SIG-M5 (cell line): ENCODE measurements at places on chromosomes 12 and 14.

- DNase-seq, result peak; percentile 1
Measured at GRCh38 chr14:76953311-76953945, 75.1 kb downstream of the IRF2BPL start.

DNA sequence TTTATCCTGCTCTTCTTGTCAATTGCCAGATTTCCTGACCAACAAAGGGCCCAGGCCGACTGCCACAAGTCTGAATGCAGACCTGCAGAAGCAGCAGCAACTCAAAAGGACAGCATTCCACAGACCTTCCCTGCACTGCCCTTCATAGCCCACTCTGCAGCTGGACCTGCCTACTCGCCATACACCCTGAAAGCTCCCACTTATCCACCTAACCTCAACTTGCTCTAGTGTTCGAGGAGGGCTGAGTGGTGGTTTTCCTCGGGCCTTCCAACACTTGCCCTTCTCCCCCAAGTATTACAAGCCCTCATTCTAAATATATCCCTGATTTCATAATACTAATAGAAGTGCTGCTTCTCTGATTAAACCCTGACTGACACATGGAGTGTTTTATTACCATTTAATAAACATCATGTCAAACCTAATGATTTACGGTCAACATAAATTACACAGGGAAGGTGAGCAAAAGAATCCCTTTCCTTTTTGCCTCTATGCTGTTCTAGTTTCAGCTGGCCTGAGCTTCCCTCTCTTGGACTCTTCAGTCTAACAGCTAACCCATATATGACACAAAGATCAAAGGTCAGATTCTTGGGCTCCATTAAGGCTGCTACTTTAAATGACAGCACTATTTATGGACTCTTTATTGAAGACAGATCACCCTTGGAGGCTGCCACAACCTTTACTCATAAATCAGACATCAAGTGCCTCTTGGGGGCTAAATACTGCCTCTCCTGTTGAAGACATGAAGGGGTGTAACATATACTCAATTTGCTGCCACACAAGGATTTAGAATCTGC, 1546.9 kb upstream of the TMEM132C start:
- DNase-seq, result no peak

DNA sequence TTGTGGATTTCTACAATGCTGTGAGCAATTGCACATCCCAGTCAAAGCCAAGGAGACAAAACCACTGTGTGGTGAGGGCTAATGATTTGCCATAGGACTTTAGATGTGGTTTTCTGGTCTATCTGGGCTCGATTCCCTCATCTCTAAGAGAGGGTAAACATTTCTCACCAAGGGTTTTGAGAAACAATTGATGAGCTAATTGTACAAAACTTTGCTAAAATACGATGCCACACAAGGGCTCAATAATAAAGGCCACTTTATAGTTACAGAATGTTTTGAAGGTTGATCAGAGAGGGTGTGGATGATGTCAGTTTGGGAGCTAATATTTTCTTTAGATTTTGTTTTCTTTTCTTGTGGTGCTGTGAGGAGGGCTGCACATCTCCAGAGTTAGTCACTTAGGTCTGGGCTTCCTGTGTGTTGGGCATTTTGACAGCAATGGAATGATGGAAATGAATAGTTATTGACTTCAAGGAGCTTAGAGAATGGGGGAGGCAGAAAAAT, 60.8 kb upstream of the SLC38A4 start:
- DNase-seq, result no peak

DNA sequence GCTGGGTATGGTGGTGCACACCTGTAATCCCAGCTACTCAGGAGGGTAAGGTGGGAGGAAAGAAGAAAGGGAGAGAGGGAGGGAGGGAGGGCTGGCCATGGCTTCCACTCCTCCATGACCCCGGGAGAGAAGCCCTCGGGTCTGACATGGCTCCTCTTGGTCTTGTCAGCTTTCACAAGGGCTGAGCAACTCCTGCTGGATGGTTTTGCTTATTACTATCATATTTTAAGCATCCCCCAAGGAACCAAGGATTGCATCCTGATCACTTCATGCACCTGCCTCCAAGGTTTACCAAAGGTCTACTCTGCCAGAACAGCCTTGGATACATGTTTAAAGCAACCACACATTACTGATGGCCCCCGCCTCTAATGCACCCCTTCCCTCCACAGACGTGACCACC, 28.0 kb upstream of the NCOR2 start:
- no peak for DNase-seq

DNA sequence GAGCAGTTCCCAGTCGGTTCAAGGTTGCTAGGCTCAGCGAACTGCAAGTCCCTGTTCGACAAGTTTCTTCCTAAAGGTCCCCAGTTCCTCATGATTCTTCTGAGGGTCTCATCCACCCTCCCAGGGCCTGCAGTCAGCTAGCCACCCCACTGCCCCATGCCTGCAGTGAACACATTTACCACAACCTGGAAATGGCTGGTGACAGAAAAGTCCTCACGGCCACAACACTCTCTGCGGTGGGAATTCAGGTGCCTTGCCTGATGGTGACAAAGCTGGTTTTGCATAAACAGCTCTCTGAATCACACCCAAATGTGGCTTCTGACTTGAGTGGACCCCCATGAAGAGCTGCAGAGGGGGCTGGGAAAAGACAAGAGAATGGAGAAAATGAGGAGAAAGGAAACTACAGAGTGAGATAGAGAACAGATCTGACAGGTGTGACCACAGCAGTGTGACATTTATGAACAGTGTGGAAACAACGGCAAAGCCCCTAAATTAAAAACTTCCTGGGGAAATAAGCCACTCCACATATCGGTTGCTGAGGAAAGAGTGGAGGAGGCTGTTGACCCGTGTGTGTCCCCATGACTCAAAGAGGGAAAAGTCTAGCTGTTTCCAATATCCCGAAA, 1.3 kb upstream of the CD27 start:
- DNase-seq, result no peak

DNA sequence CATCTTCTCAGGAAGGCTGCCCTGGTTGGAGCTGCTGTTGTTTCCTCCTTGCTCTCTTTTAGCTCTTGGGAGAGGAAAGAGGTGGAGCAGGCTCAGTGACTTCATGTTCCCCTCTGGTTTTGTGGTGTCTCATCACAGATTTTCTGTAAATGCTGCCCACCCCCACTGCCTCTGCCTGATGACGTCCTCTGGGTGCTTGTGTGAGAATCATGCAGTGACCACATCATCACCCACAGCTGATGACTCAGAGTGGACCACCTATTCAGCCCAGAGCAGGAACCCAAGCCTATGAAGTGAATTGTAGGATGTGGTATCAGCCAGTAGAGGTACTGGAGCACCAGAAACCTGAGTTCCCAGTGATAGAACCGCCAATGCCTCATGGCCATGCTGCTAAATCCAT, at the start of gene GZMB:
TSS of gene GZMB (minus strand) at position 33 of the 400 bp plus-strand sequence. CDS start at position 3, 30 bp downstream.
- no peak for DNase-seq

DNA sequence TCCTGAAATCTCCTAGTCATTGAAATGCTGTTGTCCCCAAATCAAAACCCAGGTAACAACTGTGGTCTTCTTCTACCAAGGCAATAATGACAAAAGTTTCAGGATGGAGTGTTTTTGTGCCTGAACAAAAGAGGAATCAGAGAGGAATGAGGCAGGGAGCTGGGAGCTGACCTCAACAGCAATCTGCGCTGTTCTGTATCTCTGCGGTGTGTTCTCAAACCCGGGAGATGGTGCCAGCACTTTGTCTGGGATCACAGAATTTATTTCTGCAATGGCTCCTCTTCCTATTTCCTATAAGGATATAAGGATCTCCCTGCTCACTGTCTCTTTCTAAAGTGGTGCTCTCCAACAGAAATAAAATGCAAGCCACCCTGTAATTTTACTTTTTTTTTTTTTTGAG, 449 bp upstream of the GLT8D2 start:
- DNase-seq, result no peak

DNA sequence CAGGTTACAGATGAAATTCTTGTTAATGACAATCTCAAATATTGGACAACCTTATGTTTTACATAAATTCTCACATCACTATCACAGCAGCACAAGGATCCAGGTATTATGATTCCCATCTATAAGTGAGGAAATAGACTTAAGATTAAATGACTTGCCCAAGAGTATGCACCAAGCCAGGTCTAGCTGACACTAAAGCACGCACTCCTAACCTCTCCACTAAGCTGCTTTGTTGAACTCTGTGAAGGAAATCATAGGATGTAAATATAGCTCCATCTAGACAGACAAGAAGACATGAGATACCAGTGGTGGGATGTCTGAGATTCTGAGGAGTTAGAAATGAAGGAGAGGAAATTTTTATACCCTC, 87.9 kb downstream of the PHLDA1 start:
- no peak for DNase-seq

DNA sequence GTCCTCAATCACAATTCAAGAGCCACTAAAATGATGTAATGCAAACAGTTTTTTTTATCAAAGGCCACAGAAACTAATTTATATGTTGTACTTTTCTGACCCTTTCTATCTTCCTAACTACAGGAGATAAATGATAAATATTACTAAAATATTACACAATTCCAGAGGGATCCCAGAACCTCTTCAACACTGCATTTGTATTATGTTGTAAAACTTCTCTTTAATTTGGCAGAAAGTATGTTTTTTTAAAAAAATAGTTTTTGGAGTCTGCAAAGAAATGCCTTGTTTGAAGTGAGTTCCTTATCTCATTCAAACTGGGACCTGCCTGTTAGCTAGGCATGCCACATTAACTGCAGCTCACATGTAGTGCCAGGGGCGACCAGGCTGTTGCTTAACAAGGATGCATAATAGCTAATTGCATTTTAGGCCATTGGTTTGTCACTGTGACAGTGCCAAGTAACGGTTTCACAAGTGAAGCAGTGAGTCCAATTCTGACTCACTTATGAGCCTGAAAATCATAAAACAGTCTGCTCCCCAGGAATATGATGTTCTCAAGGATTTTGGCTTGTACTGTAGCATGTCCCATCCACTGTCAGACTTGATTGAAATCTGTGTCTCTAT, 266.9 kb downstream of the KTN1 start:
- no peak for DNase-seq

- DNase-seq, result no peak
Measured at GRCh38 chr14:104026024-104026423, 59.5 kb upstream of the ASPG start.

DNA sequence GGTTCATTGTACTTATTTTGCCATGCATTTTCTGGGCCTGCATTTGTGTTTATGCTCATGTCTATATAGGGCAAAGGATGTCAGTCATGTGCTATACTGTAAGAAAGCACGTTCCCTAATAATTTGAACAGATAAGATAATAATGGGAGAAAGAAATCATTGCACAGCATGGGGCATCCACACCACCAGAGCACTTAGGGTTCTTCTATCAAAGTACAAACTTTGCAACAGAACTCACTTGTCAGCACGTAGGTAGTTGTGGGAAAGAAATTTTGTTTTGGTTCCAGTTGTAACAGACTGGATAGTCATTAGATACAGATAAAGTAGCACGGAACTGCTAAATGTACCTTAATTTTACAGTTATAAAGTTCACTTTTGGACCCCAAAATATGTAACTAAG, 10.1 kb downstream of the PPP1CC start:
- DNase-seq, result no peak

DNA sequence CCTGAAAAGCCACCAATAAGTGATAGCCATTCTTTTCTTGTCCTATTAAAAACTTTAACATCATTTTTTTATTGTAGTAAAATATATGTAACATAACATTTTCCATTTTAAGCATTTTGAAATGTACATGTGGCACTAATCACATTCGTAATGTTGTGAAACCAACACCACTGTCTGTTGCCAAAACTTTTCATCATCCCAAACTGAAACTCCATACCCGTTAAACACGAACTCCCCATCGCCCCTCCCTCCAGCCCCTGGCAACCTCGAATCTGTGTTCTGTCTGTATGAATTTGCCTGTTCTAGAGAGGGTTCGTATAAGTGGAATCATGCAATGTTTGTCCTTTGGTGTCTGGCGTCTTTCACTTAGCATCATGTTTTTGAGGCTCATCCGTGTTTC, 75.9 kb downstream of the CCDC92 start:
- no peak for DNase-seq

GRCh38 chr14:104297721-104298401, 159.5 kb downstream of the KIF26A start:
- DNase-seq, result no peak
